GOT3 (cell line): ENCODE measurements at places on chromosomes 2 and 18.

- no peak for DNase-seq
These were observed 33.5 kb downstream of the BUB1 start for GRCh38 chr2:110644357-110644756.

GRCh38 chr18:47260120-47260923 is 8.9 kb upstream of the SKOR2 start:
- DNase-seq: no peak

GRCh38 chr2:200239216-200239615 is 67.3 kb upstream of the SPATS2L start:
- DNase-seq: no peak

- no peak for DNase-seq
These were observed 58.1 kb downstream of the ASB1 start for GRCh38 chr2:238484522-238485452.

DNA sequence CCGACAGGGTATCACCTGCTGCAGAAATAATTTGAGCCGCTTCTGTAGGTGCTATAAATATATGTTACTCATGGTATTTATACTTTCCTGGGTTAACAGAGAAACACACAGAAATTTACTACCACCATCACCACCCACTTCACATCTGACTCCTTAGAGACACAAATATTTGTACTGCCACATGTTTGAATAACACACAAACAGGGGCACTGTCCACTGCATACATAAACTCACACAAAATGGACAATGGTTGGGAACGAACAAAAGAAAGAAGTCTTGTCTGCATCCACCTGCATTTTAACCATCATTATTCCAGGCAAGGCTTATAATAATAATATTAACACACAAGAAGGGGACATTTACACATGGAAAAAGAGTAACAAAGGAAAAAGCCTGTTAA is 24.0 kb downstream of the IMMT start:
- no peak for DNase-seq

- no peak for DNase-seq
These were observed 13.4 kb upstream of the MAT2A start for GRCh38 chr2:85525567-85525966.

- DNase-seq: no peak
These were observed 45.1 kb upstream of the SERTAD2 start for GRCh38 chr2:64698668-64699444.

DNA sequence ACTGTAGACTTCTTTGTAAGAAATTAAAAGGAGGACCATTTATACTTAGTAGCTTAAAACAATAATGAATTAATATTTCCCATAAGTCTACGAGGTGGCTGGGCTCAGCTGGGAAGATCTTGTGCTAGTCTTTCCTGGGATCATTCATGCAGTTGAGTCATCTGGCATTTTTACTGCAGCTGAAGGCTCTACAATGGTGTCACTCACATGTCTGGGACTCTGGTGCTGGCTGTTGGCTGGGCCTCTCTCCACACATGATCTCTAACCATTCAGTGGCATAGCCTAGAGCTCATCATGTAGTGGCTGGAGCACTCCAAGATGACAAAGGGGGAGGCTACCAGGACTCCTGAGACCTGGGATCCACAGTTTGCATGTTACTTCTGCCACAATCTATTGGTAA is 35.5 kb downstream of the CLASP1 start:
- no peak for DNase-seq

DNA sequence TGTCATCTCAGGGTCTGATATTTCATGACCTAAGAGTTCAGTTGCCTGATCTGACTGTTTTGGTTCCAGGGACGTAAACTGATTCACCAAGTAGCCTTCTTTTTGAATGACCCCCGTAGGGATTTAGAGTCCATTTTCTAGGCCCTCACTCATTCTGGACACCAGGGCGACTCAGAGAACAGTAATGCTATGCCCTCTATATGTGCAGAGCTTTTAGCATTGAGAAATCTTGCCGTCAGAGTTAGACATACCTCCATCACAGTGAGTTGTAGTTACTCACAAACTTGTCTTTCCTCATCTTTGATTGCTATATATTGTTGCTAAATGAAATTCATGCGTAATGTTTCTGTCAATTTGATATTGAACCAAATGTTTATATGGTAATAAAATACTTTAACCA is 92.3 kb downstream of the OSBPL6 start:
- no peak for DNase-seq

- no peak for DNase-seq
These were observed 627 bp upstream of the CRACDL start for GRCh38 chr2:98936353-98937351.

DNA sequence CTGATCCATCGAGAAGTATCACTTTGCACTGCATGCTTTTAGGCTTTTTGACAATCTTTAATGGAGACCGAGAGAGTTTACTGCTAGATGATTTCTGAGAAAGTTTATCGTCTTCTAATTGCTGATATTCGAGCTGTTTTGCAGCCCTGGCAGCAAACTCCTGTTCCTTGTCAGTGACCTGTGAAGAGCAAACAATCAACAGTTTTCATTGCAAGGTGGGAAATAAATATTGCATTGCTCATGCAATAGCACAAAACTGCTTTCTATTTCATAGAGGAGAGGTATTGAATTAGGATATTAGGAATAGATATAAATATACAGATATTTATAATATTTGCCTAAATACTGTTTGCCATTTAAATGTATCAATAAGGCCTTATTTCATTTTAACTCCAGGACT is 65.5 kb downstream of the EPB41L3 start:
- DNase-seq: no peak

DNA sequence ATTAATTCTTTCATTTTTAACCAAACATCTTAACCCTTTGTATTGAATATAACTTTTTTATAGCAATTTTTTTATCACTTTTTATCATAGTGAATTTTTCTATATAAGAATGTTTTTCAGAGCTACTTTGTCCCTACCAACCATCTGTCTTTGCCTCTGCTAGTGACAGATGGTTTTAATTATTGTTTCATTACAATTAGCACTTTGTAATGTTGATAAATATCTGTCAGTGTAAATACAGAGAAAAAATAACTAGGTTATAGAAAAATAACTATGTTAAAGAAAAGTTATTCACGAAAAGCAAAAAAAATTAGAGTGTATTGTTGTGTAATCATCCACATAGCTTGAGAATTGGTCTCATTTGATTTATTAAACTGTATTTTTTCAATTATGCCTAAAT is 91.0 kb upstream of the CDH19 start:
- no peak for DNase-seq

DNA sequence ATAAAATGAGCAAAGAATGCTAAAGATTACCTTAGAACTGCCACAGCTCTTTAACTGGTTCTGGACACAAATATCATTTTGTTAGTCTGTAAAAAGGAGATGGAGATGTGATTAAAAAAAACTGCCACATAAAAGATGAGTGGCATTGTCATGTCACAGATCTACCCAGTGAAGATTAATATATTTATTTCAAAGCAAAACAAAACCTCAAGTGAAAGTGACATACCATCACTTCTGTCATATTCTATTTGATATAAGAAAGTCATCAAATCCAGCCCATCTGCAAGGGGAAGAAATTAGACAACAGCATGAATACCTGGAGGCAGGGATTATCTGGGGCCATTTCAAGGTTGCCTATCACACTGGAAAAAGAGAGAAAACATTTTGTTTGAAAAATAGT is 417.6 kb upstream of the LRRTM4 start:
- no peak for DNase-seq

DNA sequence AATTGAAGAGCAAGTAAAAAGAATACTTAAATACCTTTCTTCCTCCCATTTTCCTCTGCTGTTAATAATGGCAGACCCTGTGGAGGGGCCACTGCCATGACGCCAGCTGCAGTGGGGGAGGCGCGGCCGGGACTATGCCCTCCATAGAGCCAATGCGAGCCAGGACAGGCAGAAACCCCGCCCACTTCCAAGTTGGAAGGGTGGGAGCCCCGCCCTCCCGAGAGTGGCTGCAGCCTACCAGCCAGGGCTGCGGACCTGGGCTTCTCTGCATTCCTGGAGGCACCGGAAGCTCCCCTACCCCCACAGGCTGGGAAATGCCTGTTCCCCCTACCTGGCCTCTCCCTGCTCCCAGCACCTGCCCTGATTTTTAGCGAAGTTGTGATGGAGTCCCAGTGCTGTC is 439.4 kb upstream of the CDH19 start:
- no peak for DNase-seq

DNA sequence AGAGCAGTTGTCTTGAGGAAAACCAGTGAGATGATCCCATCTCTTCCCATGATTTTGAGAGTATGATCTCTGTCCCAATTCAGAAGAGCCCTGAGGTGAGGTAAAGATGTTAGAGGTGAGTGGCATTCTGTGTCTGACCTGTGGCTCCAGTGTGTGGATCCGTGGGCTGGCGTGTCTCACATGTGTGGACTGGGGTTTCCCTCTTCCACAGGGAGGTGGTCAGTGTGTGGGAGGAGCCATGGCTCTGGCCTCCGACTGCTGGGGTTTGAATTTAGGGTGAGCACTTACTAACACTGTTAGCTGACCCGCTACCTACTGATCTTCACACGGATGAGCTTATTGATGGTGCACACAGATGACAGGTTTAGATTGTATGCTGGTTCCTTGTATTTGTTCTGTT is 31.2 kb downstream of the ASAP2 start:
- DNase-seq: no peak

DNA sequence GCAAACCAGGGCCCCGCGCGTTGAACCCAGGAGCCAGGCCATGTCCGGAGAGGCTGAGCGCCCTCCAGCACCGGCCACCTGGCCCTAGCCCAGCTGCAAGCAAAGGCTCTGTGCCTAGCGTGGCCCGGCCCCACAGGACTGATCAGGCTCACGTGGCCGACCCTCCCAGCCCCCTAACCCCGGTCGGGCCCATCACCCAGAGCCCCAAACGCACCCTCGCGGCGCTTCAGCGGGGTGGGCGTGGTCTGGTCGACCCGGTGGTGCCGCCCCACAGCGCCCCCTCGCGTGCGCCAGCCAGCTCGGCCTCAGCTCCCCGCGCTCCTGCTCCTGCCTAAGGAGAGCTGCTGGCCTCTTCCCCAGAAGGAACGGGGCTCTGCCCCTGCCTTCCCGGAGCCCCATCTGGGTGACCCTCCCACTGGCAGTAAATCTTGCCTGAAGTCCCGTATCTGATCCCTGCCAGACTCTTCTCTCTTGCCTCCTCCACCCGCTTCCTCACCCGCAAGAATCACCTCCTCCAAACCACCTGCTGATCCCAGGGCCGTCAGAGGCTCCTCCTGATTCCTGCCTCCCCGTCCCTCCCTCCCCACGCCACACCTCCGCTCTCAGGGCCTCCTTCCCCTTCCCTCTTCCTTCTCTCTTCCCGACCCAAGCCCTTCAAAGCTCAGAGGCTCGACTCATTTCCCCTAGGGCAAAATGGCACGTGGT is 12.3 kb upstream of the TEX51 start:
- DNase-seq: peak; percentile 17

- DNase-seq: no peak
These were observed 716.7 kb downstream of the DCDC2C start for GRCh38 chr2:4420032-4420431.
